ENCODE measurements at places on chromosomes 13 and 19.

- no peak for DNase-seq
Observed at GRCh38 chr13:33322965-33323668, 37.6 kb upstream of the STARD13 start.

GRCh38 chr13:35994131-35994966 is 136.8 kb downstream of the DCLK1 start:
- DNase-seq, result no peak

- no peak for DNase-seq
Observed at GRCh38 chr19:11697284-11697855, 41.4 kb downstream of the ZNF823 start.

- no peak for DNase-seq
Observed at GRCh38 chr13:97243915-97244781, 22.0 kb downstream of the MBNL2 start.

Measured in neural progenitor cell (in vitro differentiated cells).